ENCODE measurements at places on chromosomes 5 and 9.

- DNase-seq = peak; percentile 2
Observed at GRCh38 chr5:366541-367357, 45.2 kb downstream of the AHRR start.

DNA sequence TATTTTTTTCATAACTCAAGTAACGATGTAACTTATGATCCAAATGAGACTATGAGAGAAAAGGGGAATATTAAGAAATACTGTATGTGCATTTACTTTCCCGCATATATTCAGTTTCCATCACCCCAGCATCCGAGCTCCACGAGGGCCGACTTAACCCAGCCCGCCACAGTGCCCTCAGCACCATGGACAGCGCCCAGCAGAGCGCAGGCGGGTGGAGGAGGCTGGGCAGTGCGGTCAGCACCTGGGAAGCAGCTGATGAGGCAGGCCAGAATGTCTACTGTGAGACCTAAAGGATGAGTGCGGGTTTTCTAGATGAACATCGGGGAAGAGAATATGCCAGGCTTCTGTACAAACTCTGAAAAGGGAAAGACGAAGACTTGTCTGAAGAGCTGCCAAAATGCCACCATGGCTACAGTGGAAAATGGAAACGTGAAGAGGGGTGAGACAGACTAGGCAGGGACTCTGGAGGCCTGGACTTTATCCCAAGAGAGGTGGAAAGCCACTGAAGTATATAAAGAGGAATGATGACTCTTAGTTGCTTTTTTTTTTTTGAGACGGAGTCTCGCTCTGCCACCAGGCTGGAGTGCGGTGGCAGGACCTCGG lies 34.5 kb upstream of the MED27 start:
- DNase-seq = peak; percentile 93

DNA sequence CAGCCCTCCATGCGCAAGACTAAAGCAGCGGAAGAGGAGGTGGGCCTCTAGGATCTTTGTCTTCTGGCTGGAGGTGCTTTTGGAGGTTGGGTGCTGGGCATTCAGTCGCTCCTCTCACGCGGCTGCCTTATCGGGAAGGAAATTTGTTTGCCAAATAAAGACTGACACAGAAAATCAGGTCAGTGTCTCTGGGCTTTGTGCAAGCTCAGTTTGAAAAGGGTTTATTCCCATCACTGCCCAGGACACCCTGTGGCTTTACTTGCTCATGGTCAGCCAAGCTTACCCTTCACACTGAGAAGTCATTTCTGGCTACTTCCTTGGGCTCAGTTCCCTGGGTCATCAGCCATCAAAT lies 10.5 kb downstream of the SLC2A8 start:
- DNase-seq = no peak

DNA sequence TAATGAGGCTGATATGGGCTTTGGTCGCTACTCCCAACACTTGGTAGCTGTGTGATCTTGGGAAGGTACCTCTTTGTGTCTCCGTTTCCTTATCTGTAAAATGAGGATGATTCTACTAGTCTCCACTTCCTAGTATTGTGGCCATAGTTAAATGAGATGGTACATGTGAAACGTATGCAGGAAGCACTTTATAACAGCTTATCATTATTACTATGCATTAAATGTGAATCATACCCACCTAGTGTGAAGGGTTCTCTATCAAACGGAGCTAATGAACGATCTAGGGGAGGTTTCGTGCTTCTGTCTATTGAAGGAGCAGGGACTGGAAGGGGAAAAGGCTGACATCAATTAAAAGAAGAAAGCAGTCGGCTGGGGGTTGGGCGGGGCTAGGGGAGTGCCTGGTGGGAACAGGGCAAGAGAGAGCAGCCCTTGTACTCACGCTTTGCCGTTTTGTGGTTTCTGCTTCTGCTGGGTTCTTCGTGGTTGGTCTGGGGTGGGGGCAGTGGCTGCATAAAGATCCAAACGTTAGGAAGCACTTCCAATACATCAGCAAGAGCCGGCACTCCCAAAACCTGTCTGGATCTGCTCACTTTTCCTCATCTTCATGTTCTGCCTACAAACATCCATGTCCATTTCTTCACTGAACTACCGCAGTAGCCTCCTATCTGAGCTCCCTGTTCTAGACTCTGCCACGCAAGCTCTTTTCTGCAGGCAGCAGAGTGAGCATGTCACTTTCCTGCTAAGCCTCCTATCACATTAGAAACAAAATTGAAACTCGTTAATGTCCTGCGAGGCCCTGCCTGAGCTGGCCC lies 30.8 kb downstream of the LCP2 start:
- no peak for DNase-seq

- no peak for DNase-seq
Observed at GRCh38 chr5:93120051-93120450, 461.0 kb downstream of the NR2F1-AS1 start.

DNA sequence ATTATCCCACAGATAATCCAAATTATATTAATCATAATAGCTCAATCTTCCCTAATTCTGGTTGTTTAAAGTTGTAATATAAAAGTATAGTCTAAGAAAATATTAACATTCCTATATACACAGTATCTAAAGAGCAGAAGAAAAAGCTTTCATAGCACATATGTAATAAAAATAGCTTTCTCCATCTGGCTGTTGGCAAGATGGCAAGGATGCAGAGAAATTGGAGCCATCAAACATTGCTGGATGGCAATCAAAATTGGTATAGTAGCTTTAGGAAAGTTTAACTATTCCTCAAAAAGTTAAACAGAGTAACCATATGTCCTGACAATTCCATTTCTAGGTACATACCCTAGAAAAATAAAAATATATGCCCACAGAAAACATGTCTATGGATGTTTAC lies 66.8 kb downstream of the TBCA start:
- no peak for DNase-seq

GRCh38 chr5:6349387-6349786 lies 29.0 kb downstream of the MED10 start:
- DNase-seq = no peak

- no peak for DNase-seq
Observed at GRCh38 chr9:99445371-99445891, 223.3 kb downstream of the SEC61B start.

DNA sequence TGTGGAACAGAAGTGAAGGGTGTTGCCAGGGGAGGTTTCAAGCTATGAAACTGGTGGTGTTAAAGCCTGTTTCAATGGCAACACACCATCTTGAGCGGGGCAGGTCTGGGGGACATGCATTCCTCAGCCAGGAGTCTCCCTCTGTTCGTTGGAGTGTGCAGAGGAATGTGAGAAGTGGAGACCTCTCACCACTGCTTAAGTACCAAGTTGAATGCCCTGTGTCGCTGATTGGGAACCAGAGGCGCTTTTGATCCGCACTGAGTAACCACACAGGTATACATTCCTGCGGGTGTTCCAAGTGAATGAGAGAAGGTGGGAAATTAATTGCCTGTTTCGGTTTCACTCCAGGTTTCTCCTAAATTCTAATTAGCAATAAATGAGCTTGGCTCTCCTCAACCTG lies 99.4 kb downstream of the LIX1 start:
- DNase-seq = peak; percentile 29

DNA sequence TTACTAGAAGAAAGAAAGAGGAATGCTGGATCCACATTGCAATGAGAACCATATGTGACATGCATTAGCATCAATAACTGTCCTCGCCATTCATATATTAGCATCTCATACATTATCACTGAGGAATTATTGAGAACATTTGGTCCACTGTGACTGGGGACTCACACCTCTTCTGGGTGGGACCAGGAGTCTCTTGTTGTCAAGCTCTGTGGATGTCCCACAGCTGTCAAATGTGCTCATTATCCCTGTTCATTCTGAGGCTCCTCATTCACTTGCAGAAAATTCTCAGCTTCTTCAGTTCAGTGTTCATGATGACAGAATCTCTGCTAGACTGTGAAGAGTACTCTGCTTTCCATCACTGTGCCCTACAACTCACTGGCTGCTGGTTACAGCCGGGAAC lies 109.4 kb downstream of the PJA2 start:
- no peak for DNase-seq

GRCh38 chr5:54438620-54439389 lies 16.7 kb upstream of the HSPB3 start:
- no peak for DNase-seq

DNA sequence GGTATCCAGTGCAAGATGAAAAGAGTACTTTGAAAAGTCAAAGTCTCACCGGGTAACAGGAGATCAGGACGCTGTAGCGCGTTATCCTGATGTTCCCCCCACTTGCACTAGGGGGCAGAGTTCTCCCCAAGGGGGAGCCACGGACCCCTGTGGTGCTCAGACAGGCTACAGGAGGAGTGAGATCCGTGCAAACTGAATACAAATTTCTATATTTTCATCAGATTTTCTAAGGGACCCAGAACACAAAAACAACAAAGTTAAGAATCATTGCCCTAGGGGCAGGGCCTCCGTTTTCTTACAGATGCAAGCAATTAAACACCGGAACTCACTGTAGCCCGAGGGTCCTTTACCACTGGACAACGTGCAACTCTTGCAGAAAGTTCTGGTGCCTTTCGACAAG lies 2.0 kb downstream of the MYO10 start:
- peak; percentile 75 for DNase-seq

- DNase-seq = peak; percentile 79
Observed at GRCh38 chr5:151239237-151239861, 13.6 kb upstream of the GM2A start.

- DNase-seq = no peak
Observed at GRCh38 chr5:50717651-50718050, 51.2 kb downstream of the PARP8 start.

DNA sequence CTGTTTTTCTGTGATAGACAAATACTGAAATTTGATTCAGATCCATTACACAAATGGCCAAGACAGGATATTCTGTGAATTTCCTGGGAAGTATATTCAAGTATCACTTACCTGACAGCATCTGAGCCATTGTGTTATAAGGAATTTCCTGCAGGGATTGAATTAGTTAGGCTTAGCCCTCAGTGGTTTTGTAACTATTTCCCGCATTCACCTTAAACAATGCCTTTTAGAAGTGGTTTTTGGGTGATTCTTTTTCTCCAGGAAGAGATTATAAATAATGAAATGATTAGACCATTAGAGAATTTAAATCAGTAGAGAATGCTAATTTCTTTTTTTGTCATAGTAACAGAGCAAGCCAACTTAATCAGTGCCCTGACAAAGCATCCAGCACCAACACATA lies 30.6 kb downstream of the ITGA1 start:
- DNase-seq = no peak

GRCh38 chr5:108730617-108731340 lies 16.9 kb upstream of the FER start:
- DNase-seq = no peak

- DNase-seq = no peak
Observed at GRCh38 chr5:33795496-33795895, 96.3 kb downstream of the ADAMTS12 start.

DNA sequence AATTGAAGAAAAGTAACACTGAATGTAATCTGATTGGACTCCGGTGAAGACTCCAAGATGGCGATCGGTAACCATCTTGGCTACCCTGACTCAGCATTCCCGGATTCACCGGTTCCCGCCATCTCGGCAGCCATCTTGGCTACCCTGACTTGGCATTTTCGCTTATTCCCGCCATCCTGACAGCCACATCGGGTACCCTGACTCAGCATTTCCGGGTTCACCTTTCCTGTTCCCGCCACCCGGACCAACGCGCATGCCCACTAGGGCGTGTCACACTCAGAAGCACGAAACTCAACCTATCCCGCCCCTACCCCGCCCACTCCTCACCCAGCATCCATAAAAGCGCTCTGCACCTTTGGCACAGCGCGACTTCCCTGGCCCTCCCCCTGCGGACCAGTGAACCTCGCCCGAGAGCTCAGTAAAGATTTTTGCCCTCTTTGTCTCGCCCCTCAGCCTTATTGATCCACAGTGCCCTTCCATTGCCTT lies 17.2 kb downstream of the SPTLC1 start:
- DNase-seq = no peak

DNA sequence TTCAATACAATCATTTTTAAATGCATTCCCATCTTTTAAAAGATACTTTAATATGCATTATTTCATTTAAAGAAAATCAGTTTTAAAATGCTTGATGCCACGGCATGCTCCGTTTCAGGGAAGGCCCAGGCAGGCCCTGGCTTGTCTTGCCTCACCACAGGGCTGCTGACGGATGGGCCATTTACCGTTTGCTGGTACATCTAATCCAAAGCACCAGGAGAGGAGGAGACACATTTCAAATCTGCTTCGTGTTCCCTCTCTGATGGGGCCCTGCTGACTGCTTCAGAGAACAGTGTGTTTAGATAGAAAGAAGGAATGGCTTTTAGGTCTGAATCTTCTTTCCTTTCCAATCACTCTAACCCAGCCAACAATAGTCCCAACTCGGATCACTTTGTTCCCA lies 185.2 kb downstream of the DCP2 start:
- no peak for DNase-seq

GRCh38 chr5:14414656-14415023 lies 167.0 kb upstream of the OTULINL start:
- no peak for DNase-seq

Data from iPS-NIHi11 (cell line).